Effector memory CD8-positive, alpha-beta T cell (primary cell): ENCODE measurements at places on chromosomes 2 and 18.

DNA sequence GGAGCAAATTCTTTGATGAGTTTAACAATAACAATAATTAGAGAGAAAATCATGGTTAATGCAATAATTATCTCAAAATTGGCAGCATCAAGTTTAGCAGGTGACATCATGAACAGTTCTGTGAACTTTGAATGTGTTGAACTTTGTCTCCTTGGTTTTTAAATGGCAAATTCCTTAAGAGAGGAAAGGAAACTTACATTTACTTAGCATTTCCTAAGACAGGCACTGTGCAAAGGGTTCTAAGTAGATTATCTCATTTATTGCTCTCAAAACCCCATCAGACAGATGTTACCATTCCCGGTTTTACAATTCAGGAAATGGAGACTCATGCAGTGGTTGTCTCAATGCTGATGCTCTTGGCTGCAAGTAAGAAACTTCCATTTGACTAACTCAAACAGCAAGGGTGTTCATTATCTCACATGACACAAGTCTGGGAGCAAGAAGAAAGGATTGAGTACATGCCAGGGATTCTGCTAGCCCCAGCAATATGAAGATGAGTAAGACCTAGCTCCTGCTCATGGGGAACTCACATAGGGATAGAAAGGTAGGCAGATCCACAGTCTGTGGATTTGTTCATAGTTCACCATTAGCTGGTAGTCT is 81.3 kb upstream of the ITGA6 start:
- no peak for DNase-seq

GRCh38 chr2:54628418-54628817 is 95.0 kb upstream of the EML6 start:
- no peak for DNase-seq

GRCh38 chr2:158500333-158500732 is 43.6 kb downstream of the PKP4 start:
- no peak for DNase-seq

- DNase-seq = no peak
Observed at GRCh38 chr2:102514061-102514785, 41.2 kb downstream of the SLC9A4 start.

- no peak for DNase-seq
Observed at GRCh38 chr2:30237239-30237965, 6.1 kb downstream of the LBH start.

- no peak for DNase-seq
Observed at GRCh38 chr2:193556766-193557470, 1362.2 kb upstream of the TMEFF2 start.

DNA sequence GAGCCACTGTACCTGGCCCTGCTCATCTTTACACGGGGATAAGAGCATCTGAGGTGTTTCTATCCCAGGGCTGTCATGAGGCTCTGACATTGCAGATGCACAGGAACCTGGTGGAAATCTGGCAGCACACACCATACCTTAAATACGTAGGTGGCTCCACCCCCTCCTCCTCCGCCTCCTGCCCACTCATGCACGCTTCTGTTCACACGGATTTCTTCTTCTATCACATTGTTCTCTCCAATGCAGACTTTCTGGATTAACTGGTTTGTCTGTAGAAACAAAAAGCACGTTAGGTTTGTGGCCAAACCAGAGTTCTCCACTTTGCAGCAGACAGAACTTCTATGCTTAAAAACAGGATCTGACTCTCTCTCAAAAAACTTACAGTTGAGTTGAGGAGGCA is 118.2 kb downstream of the CLIP4 start:
- no peak for DNase-seq

- no peak for DNase-seq
Observed at GRCh38 chr18:49061991-49062831, 111.4 kb upstream of the SMAD7 start.

GRCh38 chr2:241730671-241731293 is 3.6 kb upstream of the D2HGDH start:
- DNase-seq = no peak

DNA sequence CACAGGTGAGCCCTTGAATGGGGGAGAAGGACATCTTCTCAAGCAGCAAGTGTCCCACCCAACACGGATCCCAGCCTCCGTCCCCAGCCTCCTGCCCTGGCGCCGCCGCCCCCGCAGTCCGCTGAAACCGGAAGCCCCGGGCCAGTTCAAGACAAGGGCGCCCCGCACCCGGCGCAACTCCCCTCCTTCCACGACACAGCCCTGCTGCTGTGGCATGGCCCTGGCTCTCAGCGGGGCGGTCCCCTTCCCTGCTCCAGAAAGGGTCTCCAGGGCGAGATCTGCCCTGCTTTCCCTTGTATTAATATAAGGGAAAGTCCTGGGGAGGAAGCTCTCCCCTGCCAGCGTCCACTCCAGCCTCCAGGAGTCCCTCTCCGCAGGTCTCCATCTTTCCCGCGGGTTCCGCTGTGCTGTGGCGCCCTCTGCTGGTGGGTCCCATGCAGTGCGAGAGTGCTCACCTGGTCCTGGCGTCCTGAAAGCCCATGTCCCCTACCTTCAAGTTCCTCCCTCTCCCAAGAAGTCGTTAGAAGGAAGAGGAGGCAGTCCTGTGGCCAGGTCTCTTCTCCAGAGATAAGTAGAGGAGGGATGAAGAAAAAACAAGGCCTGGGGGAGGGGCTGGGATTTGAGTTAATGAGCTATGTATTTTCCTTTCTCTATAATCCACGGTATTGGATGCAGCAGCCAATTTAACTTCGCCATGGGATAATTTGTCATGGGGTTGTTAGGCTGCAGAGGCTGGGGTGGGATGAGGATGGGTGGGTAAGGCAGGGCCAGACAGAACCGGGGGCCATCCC is 176.0 kb downstream of the SMAD2 start:
- peak; percentile 24 for DNase-seq

DNA sequence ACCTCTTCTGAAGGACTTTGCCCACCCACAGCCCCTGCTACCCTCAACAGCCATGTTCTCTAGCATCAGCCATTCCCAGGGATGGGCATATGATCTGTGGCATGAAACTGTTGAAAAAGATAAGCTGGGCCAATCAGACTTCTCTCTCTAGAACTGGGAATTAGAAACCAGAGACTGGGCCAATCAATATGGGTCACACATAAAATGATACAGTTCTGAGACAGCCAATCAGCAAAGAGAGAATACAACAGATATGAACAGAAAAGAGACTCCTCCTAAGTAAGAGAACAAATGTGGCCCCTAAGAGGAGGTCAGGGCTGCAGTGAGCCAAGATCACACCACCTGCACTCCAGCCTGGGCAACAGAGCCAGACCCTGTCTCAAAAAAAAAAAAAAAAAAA is 2.1 kb downstream of the KIDINS220 start:
- no peak for DNase-seq

DNA sequence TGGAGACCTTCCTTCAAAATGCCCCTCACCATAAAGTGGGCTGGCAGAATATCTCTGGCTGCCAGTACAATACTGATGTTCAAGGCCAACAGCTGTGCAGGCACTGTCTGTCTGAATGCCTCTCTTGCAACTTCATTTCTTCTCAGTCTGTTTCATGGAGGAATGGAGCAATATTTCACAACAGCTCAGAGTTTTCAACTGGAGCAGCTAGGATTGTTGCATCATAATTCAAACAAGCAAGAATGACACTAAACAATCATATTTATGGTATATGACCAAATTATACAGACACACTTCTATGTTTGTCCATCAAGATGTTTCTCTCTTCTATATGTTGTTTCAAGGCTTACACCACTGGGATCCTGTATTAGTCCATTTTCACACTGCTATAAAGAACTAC is 444.2 kb downstream of the LRATD1 start:
- DNase-seq = no peak

- DNase-seq = no peak
Observed at GRCh38 chr18:24443870-24444269, 16.6 kb upstream of the HRH4 start.

DNA sequence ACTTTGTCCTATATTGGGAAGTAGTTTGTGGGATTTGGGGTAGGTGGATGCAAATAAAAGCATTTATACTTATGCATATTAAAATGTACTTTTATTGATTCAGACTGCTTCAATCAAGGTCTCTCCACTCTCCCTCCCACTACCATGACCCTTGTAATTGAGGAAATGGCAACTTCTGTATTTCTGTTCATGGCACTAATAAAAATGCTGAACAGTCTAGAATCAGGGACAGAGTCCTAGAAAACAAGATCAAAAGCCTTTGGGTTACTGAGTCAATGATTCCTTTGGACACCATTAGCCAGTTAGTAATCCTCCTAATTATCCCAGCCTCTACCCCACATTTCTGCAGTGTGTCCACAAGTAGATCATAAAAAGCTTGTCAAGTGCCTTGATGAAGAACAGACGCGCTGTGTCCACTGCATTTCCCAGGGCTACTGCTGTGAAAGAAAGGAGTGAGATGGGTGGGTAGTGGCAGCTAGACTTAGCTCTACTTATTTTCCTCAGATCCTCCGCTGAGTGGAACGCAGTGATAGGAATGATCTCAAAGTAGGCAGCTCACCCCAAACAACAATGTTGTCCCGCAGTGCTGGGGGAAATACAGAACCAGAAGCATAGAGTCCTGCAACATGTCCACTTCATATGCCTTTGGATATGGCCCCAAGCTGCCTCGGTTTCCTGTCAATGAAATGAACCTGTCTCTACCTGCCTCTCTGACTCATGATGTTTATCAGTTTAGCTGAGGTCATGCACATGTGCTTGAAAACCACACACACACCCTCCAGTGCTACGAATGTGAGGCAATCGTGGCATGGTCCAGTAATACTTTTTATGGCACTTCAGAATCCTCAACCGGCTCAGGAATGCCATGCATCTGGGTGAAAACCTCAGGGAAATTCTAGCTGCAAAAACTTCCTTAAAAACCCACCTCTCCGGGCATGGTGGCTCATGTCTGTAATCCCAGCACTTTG is 115.5 kb downstream of the COL6A3 start:
- DNase-seq = no peak

DNA sequence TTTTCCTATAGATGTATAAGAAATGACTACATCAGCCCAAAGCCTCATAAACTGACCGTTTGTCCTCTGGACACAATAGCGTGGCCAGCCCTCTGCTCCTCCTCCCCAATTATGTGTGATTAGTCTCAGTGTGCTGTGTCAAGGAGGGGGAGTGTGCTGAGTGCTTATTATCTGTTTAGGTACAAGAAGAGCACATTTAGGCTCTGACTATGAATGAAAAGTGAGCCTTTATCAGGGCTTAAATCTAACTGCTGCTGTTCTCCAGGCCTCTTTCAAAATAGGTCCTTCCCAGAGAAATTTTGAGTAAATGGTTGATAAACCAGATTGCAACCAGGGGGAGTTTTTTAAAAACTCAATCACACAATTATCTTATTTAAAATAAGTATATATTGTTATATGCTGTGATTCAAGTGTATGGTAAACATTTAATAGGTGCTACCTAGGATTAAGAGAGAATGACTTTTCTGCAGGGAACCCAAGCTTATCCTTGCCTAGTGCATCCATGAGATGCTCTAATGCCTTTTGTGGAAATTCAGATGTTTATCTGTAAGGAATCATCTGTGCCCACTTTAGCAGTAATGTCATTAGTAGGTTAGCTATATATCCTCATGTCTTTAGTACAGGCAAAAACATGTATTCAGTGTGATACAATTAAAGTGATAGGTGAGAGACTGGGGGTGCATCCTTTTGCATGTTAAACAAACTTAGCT is 168.7 kb upstream of the SIX3 start:
- no peak for DNase-seq

DNA sequence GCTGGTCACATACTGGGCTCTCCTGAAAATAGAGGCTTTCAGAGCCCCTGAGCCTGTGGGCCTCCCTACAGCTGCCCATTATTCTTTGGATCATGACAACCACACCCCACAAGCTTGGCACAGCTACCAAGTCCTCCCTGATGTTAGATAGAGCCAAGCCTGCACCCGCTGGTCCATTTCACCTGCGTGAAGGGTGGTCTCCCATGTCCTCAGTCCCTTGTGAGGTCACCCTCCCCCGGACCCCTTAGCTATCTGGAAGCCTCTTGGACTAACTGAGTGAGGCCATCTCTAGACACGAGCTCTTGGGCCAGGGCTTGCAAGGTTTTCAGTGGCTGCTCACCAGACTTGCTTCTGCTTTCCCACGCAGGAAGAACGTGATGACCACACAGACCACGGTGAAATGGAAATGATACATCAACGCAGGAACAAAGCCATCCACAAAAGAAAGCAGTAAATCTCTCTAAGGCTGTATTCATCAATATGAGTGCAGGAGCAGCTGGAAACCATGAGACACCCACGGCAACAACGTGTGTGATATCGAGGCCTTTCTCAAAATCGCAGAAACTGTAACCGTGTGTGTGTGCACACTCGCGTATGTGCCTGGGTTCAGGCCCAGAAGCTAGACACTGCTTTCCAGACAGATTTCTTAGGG is 10.1 kb upstream of the MAL start:
- DNase-seq = no peak

GRCh38 chr2:25194576-25195122 is 26.3 kb upstream of the POMC start:
- no peak for DNase-seq

DNA sequence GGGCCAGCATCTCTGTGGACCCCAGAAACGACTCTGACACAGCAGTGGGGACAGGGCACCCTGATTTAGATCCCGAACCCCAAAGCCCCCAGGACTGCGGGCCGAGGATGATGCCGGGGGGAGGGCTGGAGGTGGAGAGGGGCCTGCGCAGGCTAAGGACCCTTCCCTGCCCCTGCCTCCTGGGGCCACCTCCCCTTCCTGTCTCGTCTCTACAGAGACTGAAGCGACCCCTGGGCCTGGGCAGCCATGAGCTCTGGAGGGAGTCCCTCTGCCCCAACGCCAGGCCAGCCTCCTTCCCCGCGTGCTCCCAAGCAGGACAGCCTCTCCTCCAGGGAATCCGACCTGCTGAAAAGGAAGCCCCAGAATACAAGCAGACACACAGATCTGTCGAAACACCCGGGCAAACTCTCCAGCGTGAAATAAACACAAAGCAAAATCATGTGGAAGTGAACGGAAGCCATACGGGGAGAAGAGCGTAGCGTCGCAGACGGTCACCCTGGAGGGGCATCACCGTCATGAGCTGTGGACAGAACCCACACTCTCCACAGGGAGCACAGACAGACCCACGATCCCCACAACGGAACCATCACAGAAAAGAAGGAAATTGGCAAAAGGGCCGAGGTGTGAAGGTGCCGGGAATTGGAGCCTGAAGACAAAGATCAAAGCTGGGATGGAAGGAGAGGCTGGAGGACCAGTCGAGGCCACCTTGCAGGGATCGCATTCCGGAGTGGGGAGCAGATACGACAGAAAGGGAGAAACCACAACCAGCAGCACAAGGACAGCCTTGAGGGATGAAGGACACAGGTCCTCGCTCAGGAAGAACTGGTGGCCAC is 51.0 kb upstream of the CTDP1 start:
- DNase-seq = no peak

DNA sequence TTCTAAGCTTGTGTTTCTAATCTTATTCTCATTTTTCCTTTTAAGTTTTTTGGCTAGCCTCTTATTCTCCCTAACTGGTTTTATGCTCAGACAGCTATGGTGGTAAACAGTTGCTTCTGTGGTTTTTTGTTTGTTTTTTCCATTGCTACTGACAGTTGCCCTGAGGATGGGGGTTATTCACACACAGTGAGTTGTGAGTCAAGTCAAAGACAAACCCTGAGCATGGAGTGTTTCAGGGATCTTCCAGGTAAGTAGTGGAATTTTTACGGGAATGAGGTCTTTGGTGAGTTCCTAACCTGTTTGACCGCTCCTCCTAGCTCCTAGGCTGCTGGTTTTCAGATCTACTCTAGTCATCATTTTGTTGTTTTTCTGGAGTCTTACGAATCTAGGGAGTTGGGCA is 162.8 kb downstream of the ZNF407 start:
- no peak for DNase-seq

GRCh38 chr2:76684756-76685155 is 837.4 kb downstream of the LRRTM4 start:
- no peak for DNase-seq

- no peak for DNase-seq
Observed at GRCh38 chr18:67550872-67551520, 34.5 kb upstream of the DSEL start.
